ENCODE measurements at places on chromosomes 1 and 21.

GRCh38 chr21:44800103-44800502, 1.5 kb downstream of the UBE2G2 start:
- DNase-seq, result peak; percentile 23

DNA sequence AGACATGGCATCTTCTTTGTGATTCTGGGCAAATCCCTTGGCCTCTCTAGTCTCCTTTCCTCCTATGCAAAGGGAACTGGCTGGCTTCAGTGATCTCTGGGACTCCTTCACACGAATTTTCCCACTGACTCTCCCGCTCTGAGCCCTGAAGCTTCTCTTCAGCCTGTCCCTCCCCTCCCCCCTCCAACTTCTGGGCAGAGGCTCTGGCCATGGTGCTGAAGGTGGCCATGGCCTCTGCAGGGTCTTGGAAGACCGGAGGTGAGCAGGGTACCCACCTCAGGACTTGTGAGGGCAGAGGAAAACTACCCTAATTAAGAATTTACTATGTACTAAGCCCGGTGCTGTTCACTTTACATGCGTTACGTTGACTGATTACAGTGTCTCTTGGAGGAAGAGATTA, 29.4 kb upstream of the POU3F1 start:
- DNase-seq, result no peak

DNA sequence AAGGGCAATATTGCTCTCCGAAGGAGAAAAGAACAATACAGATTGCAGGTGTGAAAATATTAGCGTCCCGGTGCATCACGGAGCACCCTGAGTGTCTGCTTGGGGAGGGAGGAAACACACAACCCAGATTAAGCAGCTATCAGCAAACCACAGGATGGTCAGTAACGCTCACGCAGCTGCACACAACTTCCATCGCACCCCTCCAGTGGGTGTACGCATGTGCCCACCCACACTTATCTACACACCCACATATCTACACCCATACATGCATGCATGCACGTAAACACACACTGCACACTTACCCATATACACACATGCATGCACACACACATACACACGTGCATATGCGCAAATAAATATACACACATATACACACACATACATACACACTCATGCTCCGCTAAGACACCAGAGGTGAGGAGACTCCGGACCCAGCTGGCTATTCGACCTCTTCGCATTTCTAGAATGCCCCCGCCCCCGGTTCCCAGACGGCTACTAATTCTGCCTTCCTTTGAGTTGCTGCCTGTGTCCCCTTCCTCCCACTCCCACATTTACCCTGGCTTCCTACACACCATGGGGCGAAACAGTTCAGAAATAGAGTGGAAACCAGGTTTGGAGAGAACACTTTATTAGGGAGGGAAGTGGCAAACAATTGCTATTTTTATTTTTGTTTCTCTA, 26.2 kb downstream of the ITPKB start:
- no peak for DNase-seq

DNA sequence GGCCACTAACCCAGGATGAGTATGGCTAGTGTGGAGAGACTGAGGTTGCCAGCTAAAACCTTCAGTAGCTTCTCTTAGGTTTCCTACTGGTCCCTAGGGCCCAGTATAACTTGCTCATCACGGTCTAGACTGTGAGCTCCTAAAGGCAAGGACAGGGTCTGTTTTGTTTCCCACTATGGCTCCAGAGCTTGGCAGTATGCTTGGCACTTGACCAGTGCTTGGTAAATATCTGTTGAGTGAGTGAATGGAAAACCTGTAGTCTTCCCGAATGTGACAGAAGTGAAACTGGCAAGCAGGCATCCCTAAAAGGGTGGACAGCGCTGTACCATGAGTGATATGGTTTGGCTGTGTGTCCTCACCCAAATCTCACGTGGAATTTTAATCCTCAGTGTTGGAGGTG, 13.1 kb upstream of the PARS2 start:
- no peak for DNase-seq

GRCh38 chr1:25522031-25522655, 21.3 kb upstream of the LDLRAP1 start:
- no peak for DNase-seq

DNA sequence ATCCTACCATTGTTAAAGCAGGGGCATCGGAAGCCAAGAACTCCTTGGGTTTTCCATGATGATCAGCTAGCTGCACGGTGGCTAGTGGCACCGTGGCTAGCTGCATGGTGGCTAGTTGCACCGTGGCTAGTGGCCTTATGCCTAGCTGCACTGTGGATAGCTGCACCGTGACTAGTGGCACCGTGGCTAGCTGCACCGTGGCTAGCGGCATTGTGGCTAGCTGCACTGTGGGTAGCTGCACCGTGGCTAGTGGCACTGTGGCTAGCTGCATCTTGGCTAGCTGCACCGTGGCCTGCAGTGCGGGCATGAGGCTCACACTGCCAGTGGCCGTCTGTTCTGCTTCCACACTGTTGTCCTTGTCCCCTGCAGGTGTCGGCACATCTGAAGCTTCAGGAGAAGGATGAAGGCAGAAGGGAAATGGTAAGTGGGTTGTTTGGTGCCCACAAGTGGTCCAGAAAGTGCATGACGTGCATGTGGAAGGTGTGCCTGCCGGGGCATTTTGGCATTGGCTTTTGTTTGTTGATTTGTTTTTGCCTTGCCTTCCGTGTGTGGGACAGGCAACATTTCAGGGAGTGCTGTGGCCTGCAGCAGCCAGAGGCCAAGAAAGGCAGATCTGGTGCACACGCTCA, 38.6 kb downstream of the TFF3 start:
- no peak for DNase-seq

DNA sequence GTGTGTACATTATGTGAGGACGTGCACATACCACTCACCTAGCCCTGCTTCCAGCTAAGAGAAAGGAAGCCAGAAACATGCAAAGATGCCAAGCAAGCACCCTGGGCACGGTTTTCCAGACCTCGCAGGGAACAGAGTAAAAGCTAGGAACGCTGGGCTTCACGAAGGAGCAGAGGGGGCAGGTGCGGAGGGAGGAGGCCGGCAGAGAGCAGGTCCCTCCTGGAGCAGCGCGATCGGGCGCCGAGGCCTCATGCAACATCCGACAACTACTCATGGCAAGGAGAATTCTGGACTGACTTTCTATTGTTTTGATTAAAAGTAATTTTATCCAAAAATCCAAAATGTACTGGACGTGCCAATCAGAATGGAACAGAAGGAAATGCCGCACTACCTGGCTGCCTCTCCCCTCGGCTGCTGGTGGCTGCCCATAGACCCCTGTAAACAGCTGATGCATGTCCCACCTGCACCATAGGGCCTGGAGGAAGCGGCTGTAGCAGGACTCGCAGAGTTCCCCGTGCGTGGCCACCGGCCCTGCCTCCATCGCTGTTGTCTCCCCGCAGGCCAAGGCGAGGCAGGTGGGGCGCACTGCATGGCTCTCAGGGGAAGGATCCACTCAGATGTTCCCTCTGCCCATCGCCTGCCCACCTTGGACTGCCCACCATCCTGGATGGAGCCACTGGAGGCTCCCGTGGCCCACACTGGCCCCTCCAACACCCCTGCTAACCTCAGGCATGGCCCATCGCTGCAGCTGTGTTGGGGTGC, 93.5 kb downstream of the WDR4 start:
- no peak for DNase-seq

- no peak for DNase-seq
These were observed 5.7 kb upstream of the MATN1 start for GRCh38 chr1:30728832-30729638.

- DNase-seq, result peak; percentile 34
These were observed 55.6 kb downstream of the CHIA start for GRCh38 chr1:111346089-111346885.

DNA sequence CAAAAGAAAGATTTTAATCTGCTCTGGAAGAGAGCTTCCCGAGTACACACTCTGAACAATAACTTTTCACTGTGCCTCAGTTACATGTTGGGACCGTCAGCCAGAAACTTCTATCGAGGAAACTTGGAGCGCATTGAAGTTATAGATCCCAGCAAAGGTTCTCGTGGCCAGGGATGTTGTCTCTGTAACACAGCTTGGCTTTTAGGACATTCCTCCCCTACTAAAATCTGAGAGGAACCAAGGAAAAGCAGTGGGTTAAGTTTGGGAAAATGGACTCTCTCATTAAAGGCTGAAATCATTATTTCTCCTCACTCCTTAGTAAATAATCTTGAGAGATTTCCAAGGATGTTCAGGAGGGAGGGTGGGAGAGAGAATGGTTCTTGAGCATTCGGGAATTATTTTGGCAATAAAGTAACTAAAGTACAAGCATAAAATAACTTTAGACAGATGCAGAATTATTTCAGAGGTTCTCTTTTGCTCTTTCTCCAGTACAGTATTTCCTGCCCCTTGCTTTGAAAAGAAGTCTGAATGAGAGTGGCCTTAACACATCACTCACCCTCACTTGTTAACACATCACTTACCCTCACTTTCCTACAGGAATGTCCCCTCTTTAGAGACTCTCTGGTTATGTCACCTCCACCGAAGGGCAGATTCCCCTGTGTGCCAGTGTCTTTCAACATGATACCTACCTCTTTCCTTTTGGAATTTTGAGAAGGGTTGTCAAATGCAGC, 1.8 kb upstream of the NFIA start:
- DNase-seq, result no peak

DNA sequence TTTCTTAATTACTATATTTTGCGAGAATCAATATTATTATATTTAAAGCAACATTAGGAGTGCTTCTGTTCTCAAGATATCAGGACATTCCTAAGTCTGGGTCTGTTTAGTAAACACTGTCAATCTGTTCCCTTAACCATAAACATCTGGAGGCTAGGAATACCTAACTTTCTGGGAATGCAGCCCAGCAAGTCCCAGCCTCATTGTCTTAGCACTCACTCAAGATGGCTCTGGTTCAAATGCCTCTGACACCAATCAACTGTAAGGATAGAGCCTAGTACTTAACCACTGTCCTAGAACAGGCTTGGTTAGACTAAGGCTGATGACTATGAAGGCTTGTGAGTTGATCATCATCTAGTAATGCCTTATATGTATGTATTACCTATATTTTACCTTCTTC, 61.5 kb downstream of the TNN start:
- DNase-seq, result no peak

DNA sequence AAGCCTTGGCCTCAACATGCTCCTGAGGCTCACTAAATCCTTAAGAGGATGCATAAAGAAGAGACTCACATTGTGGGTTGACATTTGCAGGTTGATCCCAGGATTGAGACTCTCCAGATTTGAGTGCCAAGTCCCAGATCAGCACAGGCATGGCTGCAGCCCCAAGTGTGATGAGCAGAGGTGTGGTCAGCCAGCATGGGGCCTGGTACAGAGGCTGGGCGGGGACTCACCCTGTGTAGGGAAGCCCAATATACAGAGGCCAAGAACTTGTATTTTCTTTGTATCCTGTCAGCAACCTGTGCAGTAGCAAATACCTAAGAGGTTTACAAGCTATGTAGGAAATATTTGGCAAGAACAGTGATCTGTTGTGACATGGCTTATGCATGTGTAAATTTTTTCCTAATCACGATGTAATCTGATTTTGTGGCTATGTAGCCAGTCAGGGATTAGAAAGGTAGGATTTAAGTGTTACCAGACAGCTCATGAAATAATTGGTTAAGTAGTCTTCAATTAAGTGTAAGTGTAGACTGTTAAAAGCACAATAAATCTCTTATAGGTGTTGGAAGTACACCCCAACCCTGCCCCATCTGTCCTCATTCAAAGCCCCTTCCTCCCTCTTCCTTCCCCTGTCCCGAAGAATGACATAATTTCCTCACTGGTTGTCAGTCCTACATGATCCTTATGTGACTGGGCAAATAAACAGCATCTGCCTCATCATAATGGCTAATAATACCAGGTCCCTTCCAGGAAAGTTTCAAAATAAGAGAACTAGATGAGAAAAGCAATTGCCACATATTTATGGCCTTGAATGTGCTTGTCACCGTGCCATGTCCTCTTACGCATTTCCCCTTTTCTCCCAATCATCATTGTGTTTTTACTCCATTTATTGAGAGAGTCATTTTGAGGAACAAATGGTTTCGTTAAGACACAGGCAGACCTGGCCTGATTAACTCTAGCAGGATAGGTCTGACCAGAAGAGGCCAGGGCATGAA, 120.9 kb downstream of the HLX start:
- no peak for DNase-seq

DNA sequence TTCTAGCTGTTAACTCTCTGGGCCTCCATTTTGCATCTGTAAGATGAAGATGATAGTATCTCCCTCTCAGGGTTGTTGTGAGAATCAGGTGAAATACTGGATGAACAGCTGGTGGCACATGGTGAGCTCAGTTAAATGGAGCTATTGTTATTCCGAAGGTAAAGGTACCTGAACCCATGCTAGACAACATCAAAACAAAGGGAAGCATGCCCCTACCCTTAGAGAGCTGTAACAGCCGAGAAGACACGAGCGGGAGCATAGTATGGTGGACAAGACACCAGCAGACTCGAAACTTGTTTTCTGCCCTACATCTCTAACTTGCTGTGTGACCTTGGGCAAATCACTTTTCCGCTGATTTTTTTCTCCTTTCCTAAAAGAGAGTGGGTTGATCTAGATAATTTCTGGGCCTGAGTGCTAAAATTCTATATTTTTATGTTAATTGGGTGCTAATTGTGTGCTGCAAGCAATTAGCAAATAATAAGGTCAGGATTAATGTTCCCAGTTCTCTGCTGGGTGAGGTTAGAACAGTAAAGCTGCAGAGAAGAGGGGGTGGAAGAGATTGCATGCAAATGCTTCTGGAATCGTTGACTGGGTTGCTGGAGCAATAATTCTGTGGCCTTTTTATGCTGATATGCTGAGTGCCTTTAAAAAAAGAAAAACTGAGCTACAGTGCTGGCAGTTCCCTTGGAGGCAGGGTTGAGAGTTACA, 10.8 kb downstream of the TMEM200B start:
- DNase-seq, result no peak

- peak; percentile 5 for DNase-seq
These were observed 55.7 kb upstream of the ETV3 start for GRCh38 chr1:157193702-157194391.

- DNase-seq, result no peak
These were observed 664 bp downstream of the SLAMF1 start for GRCh38 chr1:160646180-160646579.

GRCh38 chr1:235351441-235351840, 15.8 kb upstream of the TBCE start:
- DNase-seq, result no peak

DNA sequence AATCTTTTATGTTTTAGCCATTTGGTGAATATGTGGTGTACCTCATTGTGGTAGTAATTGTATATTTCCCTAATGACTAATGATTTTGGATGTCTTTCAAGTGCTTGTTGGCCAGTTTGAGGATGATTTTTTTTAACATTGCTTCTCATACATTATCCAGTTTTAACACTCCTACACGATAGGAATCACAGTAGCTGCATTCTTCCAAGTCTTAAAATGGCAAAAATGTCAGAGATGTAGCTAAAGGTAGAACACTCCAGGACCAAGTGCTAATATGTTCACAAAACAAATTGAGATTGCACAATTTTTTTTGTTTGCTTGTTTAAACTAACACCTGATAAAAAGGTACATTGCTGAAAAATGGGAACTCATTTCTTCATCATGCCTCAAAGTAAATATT, 11.7 kb downstream of the USP25 start:
- no peak for DNase-seq

DNA sequence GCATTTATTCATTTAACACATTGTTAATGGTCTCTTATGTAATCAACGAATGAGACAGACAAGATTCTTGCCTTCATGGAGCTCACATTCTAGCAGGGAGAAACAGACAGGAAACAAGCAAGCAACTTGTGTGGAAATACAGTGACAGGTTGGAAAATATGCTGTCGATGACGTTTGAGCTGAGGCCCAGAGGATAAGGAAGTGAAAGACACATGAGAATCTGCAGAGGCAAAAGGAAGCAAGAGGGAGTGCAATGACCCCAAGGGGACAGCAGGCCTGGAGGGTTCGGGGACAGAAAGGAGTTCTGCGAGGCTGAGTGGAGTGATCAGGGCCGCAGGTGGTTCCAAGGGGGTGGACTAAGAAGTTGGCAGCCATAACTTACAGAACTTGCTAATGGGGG, 60.6 kb upstream of the AKT3 start:
- no peak for DNase-seq

Measured in skeletal muscle cell (primary cell).